Skeletal muscle cell (primary cell): ENCODE measurements at places on chromosomes 7 and 10.
A peak's percentile ranks its signal among the peaks of the same experiment; 100 is the strongest.

DNA sequence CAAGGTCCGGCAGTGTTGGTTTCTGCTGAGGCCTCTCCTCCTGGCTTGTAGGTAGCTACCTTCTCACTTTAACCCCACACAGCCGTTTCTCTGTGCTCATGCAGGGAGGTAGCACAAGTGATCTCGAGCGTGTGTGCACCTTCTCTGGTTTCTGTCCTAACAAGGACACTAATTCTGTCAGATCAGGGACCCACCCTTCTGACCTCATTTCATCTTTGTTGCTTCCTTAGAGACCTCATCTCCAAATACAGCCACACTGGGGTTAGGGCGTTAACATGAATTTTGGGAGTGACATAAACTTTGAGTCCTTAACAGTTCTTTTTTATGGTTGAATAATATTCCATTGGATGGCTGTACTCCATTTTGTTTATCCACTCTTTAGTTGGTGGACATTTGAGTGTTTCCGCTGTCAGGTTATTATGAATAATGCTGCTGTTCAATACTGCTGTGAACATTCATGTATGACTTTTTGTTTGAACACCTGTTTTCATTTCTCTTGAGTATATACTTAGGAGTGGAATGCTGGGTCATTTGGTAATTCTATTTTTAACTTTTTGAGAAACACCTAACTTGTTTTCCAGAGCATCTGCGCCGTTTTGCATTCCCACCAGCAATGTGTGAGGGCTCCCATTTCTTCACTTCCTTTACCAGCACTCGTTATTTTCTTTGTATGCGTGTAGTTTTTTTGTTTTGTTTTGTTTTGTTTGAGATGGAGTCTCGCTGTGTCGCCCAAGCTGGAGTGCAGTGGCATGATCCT lies 57.5 kb downstream of the LCOR start:
- DNase-seq: no peak

- peak; percentile 57 for DNase-seq
Observed at GRCh38 chr10:73730153-73730906, 13.8 kb upstream of the SEC24C start.

DNA sequence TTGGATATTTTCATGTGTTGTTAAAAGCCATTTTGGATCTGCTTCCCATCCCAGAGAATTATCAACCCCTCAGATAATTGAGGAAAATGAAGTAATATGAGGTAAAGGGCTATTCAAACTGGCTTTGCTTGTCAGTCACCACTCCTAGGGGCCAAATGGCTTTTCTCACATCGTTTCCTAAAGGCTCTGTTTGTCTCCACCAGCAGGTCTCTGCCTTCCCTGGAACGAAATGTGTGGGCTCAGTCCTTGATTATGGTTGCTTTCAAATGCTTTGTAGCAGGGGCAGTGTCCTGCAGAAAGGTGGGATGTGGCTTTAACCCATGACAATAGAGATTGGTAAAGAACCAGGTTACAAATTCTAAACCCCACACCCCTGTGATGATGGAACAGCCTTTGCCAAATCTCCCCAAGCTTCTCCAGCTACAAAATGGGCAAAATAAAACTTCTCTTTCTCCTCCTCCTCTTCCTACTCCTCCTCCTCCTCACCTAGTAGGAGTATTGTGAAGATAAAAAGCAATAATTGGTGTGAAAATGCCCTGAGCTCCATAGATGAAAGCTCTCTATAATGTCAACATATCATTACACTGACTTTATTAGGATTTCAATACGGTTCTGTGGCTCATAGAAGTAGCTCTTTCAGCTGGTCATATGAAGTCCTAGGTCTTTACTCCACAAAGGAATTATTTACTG lies 127.6 kb downstream of the CHN2 start:
- DNase-seq: no peak

- DNase-seq: no peak
Observed at GRCh38 chr10:34137201-34137600, 677.9 kb downstream of the PARD3 start.

DNA sequence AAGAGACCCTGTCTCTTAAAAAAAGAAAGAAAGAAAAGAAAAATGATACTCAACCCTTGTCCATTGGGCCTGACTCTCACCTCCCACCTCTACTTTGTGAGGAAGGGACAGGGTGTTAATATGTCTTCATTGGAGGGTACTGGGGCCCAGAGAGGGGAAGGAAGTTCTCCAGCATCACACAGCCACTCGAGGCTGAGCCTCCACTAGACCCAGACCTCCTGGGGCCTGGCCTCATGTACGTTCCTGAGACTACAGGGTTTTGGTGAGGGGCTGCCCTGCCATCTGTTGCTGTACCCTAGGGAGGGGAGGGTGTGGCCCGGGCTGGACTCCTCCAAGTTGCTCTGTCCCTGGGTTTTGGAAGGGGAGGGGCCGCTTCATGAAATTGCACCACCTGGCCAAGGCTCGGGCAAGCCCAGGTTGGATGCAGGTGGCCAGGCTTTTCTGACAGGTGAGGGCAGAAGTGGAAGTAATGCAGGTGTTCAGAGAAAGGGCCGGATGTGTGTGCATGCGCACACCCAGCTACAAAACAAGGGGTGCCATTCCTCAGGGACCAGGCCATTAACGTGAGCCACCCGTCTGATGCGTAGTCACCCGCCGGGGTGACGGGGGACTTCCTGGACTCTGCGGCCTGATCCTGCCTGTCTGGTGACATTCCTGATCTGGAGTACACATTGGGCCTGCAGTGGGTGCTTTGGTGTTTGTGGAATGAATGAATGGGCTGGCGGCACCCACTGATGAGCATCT lies 21.7 kb downstream of the GTF2IRD1 start:
- no peak for DNase-seq

DNA sequence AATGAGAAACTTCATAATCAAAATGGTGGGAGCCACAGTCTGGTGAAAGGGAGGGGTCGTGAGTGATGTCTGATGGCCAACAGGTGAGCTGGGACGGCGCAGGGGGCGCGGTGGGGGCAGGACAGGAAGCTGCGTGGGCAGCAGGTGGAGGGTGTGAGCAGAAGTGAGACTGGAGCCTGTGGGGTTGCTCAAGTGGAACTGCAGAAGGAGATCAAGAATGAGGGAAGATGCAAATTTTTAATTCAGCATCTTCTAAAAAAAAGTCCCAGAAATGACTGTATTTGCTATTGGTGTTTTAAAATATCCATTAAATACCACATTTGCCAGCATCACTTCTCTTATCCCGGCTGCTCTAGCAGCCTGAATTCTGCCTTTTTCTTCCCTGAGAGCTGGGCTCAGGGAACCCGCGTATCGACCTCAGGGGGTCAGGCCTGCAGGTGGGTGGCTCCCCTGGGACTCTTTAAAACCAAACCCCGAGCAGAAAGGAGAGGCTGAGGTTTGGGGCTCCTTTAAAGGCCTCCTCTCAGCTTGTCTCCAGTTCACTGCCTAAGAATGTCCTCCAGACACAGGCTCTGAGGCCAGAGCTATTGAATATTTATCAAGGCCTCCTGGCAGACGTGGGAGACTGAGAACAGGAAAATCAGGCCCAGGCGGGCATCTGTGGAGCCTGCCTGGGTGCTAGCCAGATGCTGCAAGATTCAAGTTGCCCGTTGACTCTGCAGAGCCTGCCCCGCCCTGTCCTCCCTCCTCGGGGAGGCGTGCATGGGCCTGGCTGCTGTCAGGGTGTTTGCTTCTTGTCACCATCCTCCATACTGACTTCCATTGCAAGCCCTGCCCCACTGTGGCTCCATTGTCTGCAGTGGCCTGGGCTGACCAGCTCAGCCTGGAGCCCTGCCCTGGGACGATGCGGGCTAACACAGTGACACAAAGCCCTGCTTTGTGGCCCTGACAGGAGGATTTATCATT lies 53.9 kb downstream of the SYPL1 start:
- no peak for DNase-seq

DNA sequence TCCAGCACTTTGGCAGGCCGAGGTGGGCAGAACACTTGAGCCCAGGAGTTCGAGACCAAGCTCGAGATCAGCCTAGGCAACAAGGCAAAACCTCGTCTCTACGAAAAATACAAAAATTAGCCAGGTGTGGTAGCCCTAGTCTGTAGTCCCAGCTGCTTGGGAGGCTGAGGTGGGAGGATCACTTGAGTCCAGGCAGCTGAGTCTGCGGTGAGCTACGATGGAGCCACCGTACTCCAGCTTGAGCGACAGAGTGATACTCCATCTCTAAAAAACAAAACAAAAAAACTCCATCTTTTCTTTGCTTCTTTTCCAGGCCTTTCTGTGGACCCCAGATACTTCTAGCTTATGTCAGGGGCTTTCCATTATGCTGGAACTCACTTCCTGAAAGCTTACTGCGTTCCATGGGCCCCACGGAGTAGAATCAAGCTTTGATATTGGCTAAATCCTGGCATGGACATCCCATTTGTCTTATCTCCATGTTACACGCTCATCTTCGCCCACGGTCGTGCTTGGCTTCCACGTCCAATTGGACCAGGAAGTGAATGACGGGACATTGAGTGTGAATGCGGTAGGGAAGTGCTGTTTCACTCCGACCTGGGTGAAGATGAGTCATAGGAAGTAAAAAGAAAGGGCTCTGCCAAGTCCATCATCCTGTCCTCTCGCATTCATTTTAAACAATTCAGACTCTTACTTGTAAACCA lies 45.7 kb downstream of the FAM171A1 start:
- peak; percentile 58 for DNase-seq

GRCh38 chr7:102321351-102322201 lies 34.7 kb downstream of the SPDYE6 start:
- no peak for DNase-seq

GRCh38 chr7:37683246-37684120 lies at the start of gene GPR141:
TSS of gene GPR141 (plus strand) at chr7:37683766. CDS start at chr7:37740394, 56,628 bp downstream.
- DNase-seq: no peak

GRCh38 chr7:133702078-133702477 lies 425.1 kb upstream of the LRGUK start:
- DNase-seq: no peak

DNA sequence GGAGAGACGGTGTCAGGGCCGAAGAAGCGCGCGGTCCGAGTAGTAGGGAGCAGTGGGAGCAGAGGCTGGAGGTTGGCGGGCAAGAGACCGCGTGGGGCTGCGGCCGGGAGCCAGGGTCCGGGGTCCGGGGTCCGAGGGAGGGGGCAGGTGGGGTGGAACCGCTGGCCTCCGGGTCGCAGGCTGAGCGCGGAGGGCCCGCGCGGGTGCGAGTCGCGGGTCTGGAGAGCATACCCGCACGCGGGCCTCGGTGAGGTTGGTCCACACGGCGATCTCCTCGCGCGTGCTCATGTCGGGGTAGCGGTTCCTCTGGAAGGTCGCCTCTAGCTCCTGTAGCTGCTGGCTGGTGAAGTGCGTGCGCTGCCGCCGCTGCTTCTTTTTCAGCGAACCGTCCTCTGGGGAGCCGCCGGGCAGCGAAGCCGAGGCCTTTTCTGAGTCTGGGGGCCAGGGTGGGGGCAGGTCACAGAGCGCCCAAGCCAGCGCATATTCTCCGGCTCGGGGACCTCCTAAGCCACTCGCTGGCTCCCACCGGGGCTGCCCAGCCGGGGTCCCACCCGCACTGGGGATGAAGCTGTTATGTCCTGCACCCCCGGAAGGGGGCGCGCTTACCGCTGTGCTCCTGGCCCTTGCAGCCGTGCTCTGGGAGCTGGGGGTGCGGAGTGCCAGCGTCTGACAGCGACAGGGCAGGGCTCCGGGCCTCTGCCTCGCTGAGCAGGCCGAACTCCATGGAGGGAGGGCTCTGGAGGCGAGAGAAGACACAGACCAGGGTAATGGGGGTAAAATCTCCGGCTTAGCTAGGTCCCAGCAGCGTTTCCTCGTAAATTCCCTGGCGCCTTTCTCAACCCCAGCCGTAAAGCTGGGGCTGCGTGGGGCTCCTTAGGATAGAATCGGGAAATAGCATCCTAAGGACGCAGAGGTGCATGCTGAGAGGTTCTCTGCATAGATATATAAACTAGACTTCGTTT lies 5.5 kb downstream of the ELOVL3 start:
- DNase-seq: no peak

- no peak for DNase-seq
Observed at GRCh38 chr10:126759531-126759930, 89.0 kb upstream of the C10orf90 start.

DNA sequence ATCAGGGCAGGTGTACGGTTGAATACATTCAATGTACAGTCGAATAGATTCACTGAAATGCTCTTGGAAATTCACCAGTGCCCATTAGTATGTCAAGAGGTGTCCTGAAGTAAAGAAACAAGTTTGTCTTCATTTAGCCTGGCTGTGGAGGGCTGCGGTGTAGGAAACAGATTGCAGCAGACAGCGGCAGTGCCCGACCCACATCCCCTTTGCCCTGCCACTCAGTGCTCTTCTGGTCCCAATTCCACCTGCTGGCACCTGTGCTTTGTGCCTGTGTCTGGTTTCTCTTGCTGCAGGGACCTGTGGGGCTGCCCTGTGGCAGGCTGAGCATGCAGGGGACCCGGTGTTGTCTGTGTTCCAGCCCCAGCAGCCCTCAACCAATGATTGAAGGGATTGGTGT lies 183.7 kb downstream of the RPS24 start:
- no peak for DNase-seq

GRCh38 chr7:20744954-20745446 lies 41.7 kb downstream of the SP8 start:
- DNase-seq: no peak

DNA sequence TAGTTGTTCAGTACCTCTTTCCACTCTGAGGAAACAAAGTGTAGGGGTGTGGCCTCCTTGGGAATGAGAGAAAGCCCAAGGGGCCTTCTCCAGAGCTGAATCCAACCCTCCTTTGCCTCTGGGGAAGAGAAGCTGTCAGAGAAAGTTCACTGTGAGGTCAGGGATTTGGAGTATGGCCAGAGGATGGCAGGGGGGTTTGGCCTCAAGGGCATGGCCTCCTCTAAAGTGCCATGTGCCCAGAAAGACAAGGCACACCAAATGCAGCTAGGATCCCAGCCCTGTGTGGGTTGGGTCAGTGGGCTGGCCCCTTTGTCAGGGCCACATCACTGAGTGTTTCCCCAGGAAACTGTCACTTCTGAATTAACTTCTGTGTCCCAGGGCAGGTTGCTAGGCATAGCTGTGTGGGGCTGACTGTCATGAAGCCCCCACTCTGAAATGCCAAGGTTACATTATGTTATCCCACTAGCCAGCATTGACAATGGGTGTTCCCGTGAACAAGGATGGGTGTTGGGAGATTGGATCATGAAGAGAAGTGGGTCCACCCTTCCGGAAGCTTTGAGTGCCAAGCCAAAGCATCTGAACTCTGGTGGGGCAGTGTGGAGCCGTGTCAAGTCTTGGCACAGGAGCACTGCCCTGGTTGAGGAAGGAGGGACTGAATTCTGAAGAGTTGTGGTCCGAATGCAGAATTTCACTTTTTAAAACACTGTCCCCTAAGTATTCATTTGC lies 123.3 kb downstream of the ZMIZ1 start:
- no peak for DNase-seq
